ENCODE measurements at places on chromosomes 7 and 10. TPM values are rescaled to one million over a fixed set of nuclear protein-coding genes. Genes with fewer than 3 reads are reported as not detected.
A peak's percentile ranks its signal among the peaks of the same experiment; 100 is the strongest.

- ATAC-seq, result no peak
These were observed 271.2 kb upstream of the C7orf33 start for GRCh38 chr7:148319316-148319808.

DNA sequence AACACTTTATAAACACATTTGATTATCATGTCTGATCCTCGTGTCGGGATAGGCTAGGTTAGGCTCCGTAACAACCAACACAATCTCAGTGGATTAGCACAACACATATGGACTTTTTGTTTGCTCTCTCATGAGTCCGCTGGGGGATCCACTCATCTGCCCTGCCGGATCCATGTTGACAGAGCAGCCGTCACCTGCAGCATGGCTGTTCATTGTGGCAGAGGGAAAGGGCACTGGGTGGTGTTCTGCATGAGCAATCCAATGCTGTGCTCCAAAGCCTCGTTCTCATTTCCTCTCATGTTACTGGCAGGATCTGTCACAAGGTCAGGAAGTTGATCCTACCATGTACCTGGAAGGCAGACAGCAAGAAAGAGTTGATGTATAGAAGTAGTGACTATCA lies 62.5 kb upstream of the RAPGEF5 start:
- ATAC-seq, result no peak

- no peak for ATAC-seq
These were observed 27.5 kb downstream of the PVRIG start for GRCh38 chr7:100247152-100247757.

TAS2R60 gene
- total RNA-seq, result not detected

DNA sequence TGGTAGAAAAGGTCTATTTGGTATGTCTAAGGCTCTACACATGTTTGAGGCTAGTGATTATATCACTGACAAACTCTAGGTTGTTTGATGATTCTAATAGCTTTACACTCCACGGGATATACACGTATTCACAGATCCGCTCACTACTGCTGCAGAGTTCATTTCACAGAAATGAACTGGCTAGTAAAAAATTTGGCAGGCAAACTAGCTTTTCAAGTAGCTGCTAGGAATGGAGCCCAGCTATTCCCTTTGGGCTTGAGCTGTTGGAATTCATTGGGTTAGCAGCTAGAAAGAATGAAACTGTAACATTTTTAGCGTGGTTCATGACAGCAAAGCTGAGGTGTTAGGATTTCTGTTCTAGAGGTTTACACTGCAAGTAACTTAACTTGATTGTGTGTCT lies 37.6 kb downstream of the R3HCC1L start:
- no peak for ATAC-seq

- ATAC-seq, result no peak
These were observed 5.9 kb upstream of the BHLHA15 start for GRCh38 chr7:98205162-98205845.

- peak; percentile 67 for ATAC-seq
These were observed 30.7 kb upstream of the ANTXRL start for GRCh38 chr10:46255801-46256747.

- no peak for ATAC-seq
These were observed 658 bp downstream of the DMBT1 start for GRCh38 chr10:122561212-122561611.

COL26A1 gene
- not detected for total RNA-seq

GRCh38 chr10:22850541-22850940 lies 77.3 kb upstream of the ARMC3 start:
- no peak for ATAC-seq

- no peak for ATAC-seq
These were observed 86.4 kb downstream of the WDR37 start for GRCh38 chr10:1142596-1142995.

C10orf62 gene
- not detected for total RNA-seq

LIPJ gene
- total RNA-seq, result not detected

DPYSL4 gene
- 14.3 TPM for total RNA-seq

- no peak for ATAC-seq
These were observed 223.4 kb downstream of the SEC23IP start for GRCh38 chr10:120115959-120116358.

EVX1 gene
- total RNA-seq, result not detected

- no peak for ATAC-seq
These were observed 20.7 kb upstream of the PRF1 start for GRCh38 chr10:70622981-70623844.

DNA sequence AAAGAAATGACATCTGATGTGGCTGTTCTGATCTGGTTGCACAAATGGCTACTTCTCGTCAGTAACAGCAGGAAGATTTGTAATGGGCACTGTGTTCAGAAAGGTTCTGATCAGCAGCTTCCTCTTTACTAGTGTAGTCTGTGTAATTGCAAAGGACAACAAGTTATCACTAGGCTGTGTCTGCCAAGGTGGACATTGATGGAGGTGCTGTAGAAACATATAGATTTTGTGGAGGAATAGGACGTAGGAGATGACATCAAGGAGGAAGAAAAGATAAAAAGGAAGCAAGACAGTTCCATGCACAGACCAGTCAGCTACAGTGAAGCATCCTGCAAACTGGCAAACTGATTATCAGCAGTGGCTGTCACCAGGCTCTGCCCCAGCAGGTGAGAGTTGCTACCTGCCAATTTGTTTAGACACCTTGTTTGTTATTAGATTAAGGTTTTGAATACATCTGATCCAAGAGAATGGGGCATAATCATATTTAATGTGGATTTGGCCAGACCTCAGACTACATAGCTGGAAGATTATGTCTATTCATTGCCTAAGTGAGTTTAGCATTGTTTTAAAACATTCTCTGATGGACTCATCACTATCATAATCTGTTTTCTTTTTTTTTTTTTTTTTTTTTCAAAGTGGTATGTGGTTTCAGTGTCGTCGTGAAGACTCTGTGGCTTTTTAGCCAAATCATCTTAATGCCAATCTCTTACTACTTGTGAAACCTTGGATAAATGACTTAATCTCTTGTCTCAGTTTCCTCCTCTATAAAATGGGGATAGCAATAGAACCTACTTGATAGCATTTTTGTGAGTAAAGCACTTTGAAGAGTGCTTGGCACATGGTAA lies 417.9 kb upstream of the LRGUK start:
- ATAC-seq, result peak; percentile 47

DNA sequence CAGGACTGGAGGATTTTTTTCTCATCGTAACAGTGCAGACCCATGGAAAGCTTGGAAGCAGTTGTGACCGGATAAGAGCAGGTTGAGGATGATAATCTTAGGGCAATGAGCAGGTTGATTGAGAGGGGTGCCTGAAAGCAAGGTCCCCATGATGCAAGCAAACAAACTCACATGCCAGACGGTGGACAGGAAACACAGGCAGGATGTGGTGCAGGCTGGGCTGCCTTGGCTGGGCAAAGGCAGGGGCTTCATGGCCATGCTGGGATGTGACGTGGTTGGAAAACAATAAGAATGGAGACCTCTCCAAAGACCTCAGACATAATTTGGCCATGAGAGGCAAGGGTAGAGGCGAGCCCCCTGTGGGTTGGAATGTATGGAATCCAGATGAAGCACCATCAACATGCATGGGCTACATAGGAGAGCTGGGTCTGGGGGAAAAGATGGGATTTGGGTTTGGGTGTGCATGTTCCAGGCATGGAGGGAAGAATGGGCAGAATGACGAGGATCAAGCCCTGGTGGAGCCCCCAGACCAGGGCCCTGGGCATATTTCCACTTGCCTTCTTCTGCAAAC lies 58.3 kb downstream of the IKZF1 start:
- ATAC-seq, result no peak

NEURL1 gene
- 3.7 TPM for total RNA-seq

DNA sequence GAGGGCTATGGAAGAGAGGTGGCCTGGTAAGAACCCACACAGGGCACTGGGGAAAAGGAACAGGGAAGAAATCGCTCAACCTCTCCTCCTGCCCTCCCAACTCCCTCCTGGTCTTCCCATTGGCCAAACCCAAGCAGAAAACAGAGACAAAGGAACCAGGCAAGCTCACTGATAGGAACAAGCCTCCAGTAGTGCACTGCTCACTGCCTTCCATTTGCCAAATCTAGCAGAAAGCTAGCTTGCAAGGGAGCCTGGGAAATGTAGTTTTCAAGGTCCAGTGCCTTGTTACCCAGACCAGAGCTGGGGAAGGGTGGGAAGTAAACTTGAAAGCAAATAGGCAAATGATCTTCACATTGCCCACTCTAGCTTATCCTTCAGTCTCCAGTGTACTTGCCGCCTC lies 556.1 kb upstream of the AUTS2 start:
- ATAC-seq, result no peak

DNA sequence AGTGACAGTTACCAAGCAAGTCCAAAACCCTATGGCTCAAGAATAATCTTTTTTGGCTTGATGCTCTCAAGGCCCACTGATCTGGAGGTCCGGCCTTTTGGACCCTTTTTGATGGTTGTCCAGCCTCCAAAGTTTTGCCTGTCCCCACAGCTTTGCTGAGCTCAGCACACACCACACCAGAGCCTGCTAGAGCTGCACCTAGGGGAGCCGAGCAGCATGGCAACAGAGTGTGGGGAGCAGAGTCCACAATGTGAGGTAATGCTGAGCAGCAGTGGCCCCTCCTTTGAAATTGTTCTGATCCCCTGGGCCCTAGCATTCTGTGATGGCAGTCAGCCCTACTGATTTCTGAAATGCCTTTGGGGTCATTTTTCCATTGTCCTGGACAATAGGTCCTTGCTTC lies 9.3 kb downstream of the GIMAP7 start:
- peak; percentile 63 for ATAC-seq

GRCh38 chr10:93034426-93034825 lies 26.2 kb upstream of the CYP26C1 start:
- no peak for ATAC-seq

DNA sequence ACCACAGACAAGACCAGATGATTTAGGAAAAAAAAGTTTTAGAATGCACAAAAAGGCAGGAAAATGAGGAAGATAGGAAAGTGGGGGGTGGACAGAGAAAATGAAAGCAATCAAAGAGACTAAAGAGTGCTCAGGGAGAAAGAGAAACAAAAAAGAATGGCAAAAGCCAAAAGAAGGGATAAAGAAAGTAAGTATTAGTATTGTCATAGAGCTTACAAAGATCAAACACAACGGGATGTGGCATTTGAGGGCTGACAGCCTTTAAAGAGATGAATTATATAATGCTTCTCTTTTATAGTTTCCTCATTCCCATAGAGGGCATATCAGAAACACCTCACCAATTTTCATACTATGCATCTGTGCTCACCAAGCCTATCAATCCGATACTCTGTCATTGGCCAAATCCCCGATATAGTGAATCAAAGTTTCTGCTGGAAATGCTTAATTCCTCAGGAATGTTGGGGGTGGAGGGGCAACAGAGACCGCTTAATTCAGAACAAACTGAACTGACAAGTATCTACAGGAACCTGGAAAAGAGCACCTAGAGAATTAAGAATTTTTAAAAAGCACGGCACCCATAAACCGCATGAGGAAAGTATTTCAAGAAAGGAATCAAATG lies 2.7 kb downstream of the COG5 start:
- peak; percentile 59 for ATAC-seq

DNA sequence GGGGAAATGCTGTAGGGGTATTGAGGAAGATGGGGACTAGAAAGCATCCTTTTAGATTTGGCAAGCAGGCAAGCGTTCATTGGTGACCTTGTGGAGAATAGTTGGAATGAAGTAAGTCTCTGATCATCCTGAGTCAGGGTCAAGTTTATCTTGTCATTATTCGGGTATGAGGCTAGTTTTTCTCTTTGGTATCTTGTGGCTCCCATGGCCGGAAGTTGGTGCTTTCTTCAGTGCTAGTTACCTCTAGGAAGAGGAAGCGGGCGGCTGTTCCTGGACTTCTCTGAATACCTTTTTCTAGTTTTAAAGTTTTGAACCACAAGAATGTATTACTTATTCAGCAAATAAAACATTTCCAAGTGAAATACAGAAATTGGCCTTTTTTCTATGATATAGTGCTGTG lies 9.2 kb downstream of the CREM start:
- peak; percentile 62 for ATAC-seq

DNA sequence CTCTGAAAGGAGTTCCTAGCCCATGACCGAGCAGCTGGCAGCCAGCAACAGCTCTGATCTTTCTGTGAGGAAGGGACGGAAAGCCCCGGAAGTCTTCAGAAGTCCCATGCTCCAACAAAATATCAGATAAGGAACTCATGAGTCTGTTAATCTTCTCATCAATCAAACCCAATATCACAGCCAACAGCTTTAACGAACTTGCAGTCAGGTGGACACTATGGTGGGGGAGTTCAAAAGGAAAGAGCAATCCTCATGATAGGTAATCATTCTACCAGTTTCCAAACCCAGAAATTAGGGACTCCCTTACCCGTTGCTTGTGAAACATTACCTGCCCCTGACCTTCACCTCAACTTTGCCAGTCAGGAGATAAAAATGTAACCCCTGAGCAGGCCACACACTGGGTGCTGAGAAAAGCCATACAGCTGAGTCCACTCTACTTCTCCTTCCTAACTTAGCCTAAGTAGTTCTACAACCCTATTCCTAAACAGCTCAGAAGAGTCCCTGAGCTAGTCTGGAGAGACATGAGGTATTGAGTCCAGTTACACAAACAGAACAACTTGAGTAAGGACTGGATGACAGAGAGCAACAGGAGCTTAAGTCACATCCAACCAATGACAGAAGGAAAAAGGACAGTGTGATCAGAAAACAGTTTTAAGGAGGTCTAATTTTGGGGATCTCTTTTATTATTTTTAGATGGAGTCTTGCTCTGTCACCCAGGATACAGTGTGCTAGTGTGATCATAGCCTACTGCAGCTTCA lies 2.2 kb downstream of the NDST2 start:
- no peak for ATAC-seq

C10orf105 gene
- total RNA-seq, result 1.0 TPM

GRCh38 chr10:42645103-42645502 lies 6.7 kb upstream of the ZNF33B start:
- ATAC-seq, result no peak

DNA sequence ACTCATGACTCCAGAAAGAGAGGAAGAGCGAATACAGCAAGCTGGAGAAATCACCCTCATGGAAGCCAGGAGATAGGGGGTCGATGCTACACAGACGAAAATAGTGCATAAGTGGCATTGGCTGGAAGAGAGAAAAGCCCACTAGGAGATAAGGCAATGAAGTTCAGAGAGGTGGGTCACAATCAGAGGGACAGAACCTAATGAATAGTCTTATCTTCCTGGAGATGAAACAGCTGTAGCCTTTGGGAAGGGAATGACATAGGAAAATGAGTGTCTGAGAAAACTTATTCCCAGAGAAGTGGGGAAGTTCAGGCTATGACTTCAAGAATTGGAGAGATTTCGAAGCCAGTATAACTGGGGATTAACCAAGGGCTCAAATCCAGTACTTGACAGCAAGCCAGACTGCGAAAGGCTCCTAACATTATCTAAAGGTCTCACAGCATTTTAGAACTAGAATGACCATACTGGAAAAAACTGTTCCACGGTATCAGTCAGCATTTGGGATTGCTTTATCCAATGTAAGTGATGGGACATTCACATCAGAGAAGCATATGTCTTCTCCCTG lies 211.1 kb downstream of the ZNF365 start:
- no peak for ATAC-seq

- ATAC-seq, result no peak
These were observed 156.6 kb upstream of the SEMA3D start for GRCh38 chr7:85343484-85343883.

SFXN3 gene
- 150 TPM for total RNA-seq

PTPRN2 gene
- 1.4 TPM for total RNA-seq

DNA sequence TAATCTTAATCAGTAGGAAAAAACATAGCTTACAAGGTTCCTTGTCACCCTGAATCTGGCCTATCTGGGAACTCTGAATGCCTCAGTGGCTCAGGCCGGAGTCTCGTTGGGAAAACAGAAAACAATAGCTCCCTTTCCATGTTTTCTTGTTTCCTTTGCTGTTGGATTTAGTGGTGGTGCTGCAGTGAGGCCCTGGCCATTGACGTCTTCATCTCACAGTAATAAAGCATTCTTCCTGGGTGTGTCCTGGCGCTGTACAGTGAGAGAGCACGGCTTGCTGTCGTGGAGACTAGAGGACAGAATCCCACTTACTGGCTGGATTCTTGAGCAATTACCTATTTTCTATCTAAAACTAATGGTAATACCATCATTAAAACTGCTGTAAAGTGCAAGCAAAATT lies 1.3 kb upstream of the SPOCK2 start:
- no peak for ATAC-seq

Measured in activated T-helper 17 cell treated with anti-CD3 and anti-CD28 coated beads, Interleukin-2, amount 50 U/mL, for 72 hours (primary cell).